ENCODE measurements at places on chromosomes 12 and 14.

GRCh38 chr12:39886106-39886505 is 219.8 kb downstream of the SLC2A13 start:
- DNase-seq, result no peak

GRCh38 chr12:26880625-26881024 is 47.6 kb upstream of the ITPR2 start:
- DNase-seq, result no peak

DNA sequence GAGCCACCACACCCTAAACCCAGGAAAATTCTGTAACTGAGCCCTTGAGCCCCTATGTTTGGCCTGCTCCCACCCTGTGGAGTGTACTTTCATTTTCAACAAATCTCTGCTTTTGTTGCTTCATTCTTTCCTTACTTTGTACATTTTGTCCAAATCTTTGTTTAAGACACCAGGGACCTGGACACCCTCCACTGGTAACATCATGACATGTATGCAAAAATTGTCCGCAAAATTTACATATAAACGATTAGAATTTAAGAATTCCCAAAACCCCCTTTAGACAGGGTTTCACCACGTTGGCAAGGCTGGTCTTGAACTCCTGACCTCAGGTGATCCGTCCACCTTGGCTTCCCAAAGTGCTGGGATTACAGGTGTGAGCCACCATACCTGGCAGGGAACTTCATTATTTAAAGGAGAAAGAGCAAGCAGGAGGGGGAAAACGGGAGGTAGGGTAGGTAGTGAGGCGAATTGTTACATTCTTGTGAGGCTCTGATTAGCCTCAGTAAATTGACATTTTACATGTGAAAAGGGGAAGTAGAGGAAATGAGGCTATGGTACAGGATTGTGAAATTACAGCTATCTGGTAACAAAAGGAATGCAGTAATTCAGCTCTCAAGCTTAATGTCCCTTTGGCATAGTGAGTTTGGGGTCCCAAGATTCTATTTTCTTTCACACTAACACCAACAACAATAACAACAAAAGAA is 27.6 kb downstream of the TUBA1A start:
- DNase-seq, result peak; percentile 1

- DNase-seq, result no peak
These were observed 46.5 kb downstream of the ITPR2 start for GRCh38 chr12:26786491-26786864.

- DNase-seq, result no peak
These were observed 194.4 kb downstream of the RASSF9 start for GRCh38 chr12:85641796-85642195.

GRCh38 chr12:82438356-82438755 is 80.0 kb downstream of the METTL25 start:
- no peak for DNase-seq

DNA sequence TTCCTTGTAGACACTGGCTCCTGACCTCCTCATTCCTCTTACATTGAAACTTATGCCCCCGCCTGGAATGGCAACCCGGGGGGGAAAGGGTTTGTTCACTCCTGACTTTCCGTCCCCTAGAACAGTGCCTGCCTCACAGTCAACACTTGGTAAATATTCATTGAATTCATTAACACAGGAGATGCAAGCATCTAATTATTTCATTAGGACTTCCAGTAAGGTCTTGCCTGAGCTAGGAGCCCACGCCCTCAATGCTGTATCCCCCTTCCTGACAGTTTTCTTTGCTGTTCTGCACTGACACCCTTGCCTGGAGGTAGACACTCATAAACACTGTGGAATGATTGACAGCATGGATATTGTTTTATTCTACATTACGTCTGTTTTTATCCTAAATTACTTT is 49.3 kb upstream of the CHST11 start:
- no peak for DNase-seq

DNA sequence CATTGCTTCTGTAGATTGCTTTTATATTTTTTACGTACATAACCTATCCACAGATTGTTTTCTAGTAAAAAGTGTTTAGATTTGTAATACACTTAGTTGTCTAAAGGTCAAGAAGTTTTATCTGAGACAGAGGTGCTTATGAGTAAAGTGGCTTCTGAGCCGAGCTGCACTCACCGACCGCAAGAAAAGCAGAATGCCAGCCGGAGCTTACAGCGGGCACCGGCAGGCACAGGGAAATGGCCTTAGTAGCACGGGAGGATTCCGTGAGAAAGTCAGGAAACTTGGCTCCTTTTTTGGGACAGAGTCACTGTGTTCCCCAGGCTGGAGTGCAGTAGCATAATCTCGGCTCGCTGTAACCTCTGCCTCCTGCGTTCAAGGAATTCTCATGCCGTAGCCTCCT is 29.8 kb downstream of the PIWIL1 start:
- no peak for DNase-seq

DNA sequence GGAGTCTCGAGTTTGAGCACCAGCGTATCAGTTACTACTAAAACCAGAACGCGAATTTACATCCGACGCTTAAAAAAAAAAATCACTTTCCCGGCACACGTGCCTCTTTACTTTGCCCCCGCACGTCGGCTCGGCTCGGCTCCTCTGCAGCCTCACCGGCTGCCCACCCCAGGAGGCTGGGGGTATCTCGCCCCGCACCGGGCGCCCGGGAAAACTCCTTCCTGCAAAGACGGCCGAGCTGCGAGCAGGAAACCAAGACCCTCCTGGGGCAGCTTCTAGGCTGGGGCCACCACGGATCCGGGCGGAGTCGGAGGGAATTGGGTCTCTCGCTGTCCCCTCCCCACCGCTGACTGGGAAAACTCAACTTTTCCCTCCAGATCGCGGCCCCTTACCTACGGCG is 610 bp downstream of the VSIG10 start:
- no peak for DNase-seq

- no peak for DNase-seq
These were observed 486 bp upstream of the AKT1 start for GRCh38 chr14:104795781-104796686.

GRCh38 chr14:45258805-45259204 is 5.8 kb upstream of the MIS18BP1 start:
- no peak for DNase-seq

- no peak for DNase-seq
These were observed 4.0 kb downstream of the CD69 start for GRCh38 chr12:9756706-9757105.

DNA sequence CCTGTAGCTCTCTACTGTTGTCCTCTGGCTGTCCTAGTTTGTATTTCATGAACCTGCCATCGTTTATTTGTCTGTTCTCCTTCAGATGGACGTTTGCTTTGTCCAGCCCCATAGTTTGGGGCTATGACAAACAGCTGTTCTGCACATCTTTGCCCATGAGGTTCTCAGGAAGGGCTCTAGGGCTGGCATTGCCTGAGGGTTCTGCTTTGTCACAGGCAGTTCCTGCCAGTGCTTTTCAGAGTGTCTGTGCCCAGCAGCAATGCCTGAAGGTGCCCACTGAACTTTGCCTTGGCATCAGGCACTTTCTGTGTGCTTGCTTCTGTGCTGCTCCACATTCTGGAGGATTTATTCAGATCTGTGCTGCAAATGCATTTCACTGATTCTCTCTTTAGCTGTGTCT is 361.3 kb downstream of the TMEM121 start:
- DNase-seq, result no peak

- no peak for DNase-seq
These were observed 205.0 kb upstream of the FOXN3 start for GRCh38 chr14:89621791-89622638.
